Spleen (tissue), 13 donors: ENCODE measurements at places on chromosomes 1 and 21. TPM values are rescaled to one million over a fixed set of nuclear protein-coding genes. Genes with fewer than 3 reads are reported as not detected.

GRCh38 chr1:209692745-209693504, 11.7 kb upstream of the HSD11B1 start:
- no peaks in the 10 kb centered on the region for H3K36me3 ChIP-seq
- H3K4me1 ChIP-seq = peaks cover 20% of the 10 kb centered on the region
- H3K4me3 ChIP-seq = no peak overlapping the region
- peak; percentile 82 for DNase-seq

- no peaks in the 10 kb centered on the region for H3K36me3 ChIP-seq
- H3K4me1 ChIP-seq = no peaks in the 10 kb centered on the region
- peak; percentile 62 for DNase-seq
- no peak overlapping the region for H3K4me3 ChIP-seq
- H3K27me3 ChIP-seq = no peaks in the 10 kb centered on the region
These were observed 239.5 kb downstream of the FOXD2 start for GRCh38 chr1:47677241-47677940.

- H3K27me3 ChIP-seq = no peaks in the 10 kb centered on the region
- H3K4me1 ChIP-seq = peaks cover 76% of the 10 kb centered on the region
- no peak overlapping the region for H3K27ac ChIP-seq
- no peak for DNase-seq
- H3K36me3 ChIP-seq = no peaks in the 10 kb centered on the region
- H3K4me3 ChIP-seq = no peak overlapping the region
These were observed 14.1 kb downstream of the ADGRB2 start for GRCh38 chr1:31749785-31750735.

DNA sequence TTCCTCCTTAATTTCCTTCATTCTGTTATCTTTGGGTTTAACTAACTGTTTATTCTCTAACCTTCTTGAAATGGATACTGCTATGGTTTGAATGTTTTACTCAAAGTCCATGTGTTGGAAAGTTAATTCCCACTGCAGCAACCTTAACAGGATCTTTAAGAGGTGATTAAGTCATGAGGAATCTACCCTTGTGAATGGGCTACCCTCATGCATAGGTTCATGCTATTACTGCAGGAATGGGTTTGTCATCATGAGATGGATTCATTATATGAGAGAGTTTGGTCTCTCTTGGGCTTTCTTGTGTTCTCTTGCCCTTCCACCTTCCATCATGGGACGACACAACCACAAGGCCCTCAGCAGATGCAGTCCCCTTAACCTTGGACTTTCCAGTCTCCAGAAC, 516.9 kb downstream of the ADGRL2 start:
- H3K36me3 ChIP-seq = no peaks in the 10 kb centered on the region
- H3K27ac ChIP-seq = no peak overlapping the region
- no peak overlapping the region for H3K4me3 ChIP-seq
- H3K4me1 ChIP-seq = no peaks in the 10 kb centered on the region
- DNase-seq = no peak

GRCh38 chr1:39282537-39283216, 78.2 kb downstream of the MACF1 start:
- H3K27me3 ChIP-seq = no peaks in the 10 kb centered on the region
- no peak for DNase-seq
- H3K4me1 ChIP-seq = peaks cover 10% of the 10 kb centered on the region
- H3K36me3 ChIP-seq = no peaks in the 10 kb centered on the region
- H3K4me3 ChIP-seq = no peak overlapping the region
- no peak overlapping the region for H3K27ac ChIP-seq

GRCh38 chr1:245105815-245106410, 48.9 kb upstream of the KIF26B start:
- no peaks in the 10 kb centered on the region for H3K4me1 ChIP-seq
- no peak overlapping the region for H3K4me3 ChIP-seq
- no peaks in the 10 kb centered on the region for H3K36me3 ChIP-seq
- H3K27ac ChIP-seq = no peak overlapping the region
- H3K27me3 ChIP-seq = no peaks in the 10 kb centered on the region
- DNase-seq = no peak

GRCh38 chr1:17023102-17023501, 11.4 kb upstream of the ATP13A2 start:
- DNase-seq = no peak
- no peak overlapping the region for H3K4me3 ChIP-seq
- peaks cover 16% of the 10 kb centered on the region for H3K4me1 ChIP-seq
- H3K36me3 ChIP-seq = peaks cover 93% of the 10 kb centered on the region
- no peak overlapping the region for H3K27ac ChIP-seq

- DNase-seq = no peak
- H3K27me3 ChIP-seq = no peaks in the 10 kb centered on the region
- H3K36me3 ChIP-seq = no peaks in the 10 kb centered on the region
- H3K4me1 ChIP-seq = no peaks in the 10 kb centered on the region
These were observed 111.2 kb downstream of the FASLG start for GRCh38 chr1:172770071-172770470.

- H3K27ac ChIP-seq = peak overlapping the region; percentile 92
- H3K36me3 ChIP-seq = peaks cover 24% of the 10 kb centered on the region
- H3K27me3 ChIP-seq = no peaks in the 10 kb centered on the region
- peak overlapping the region; percentile 73 for H3K4me3 ChIP-seq
- peaks cover 22% of the 10 kb centered on the region for H3K4me1 ChIP-seq
These were observed 863 bp downstream of the FH start for GRCh38 chr1:241518476-241519307.

- no peaks in the 10 kb centered on the region for H3K27me3 ChIP-seq
- no peak overlapping the region for H3K4me3 ChIP-seq
- no peak for DNase-seq
These were observed 22.9 kb upstream of the ADAM30 start for GRCh38 chr1:119919241-119919640.

GRCh38 chr21:30408782-30409494, 13.1 kb downstream of the KRTAP13-1 start:
- no peaks in the 10 kb centered on the region for H3K27me3 ChIP-seq
- no peaks in the 10 kb centered on the region for H3K4me1 ChIP-seq
- DNase-seq = no peak
- H3K27ac ChIP-seq = no peak overlapping the region
- H3K4me3 ChIP-seq = no peak overlapping the region

DNA sequence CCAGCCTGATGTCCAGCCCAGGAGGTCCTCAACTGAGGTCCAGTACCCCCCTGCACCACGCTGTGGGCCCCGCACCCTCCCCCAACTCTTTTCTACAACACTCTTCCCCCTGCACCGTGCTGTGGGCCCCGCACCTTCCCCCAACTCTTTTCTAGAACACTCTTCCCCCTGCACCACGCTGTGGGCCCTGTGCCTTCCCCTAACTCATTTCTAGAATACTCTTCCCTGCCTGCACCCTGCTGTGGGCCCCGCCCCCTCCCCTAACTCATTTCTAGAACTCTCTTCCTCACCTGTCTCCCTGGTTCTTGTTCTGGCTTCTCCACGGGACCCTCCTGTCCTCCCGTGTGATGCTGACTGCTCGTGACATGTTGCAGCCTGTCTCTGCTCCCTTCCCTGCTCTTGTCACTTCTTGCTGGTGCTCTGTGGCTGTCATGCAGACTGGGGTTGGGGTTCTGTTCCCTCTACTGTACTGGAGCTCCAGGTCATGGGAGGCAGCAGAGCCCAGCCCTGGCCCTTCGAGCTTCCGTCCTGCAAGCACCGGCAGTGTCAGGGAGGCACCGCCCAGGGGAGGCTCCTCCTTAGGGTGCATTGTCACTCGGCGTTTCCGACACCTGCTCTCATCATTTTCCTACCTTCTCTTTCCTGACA, 160.1 kb upstream of the COL6A1 start:
- H3K4me3 ChIP-seq = no peak overlapping the region
- H3K27me3 ChIP-seq = no peaks in the 10 kb centered on the region
- no peak overlapping the region for H3K27ac ChIP-seq
- no peak for DNase-seq
- no peaks in the 10 kb centered on the region for H3K36me3 ChIP-seq

Gene OR2L2
- total RNA-seq = 0.84 TPM

Gene PODN
- 1.2 TPM for total RNA-seq

Gene CLCA1
- total RNA-seq = not detected

Gene SPOCD1
- total RNA-seq = 4.1 TPM

Gene GBP1
- total RNA-seq = 111 TPM

Gene LIN28A
- not detected for total RNA-seq
